Kasumi-1 (cell line): ENCODE measurements at places on chromosomes 12 and 14.

GRCh38 chr12:41073633-41074472 lies 114.3 kb upstream of the PDZRN4 start:
- DNase-seq: no peak

DNA sequence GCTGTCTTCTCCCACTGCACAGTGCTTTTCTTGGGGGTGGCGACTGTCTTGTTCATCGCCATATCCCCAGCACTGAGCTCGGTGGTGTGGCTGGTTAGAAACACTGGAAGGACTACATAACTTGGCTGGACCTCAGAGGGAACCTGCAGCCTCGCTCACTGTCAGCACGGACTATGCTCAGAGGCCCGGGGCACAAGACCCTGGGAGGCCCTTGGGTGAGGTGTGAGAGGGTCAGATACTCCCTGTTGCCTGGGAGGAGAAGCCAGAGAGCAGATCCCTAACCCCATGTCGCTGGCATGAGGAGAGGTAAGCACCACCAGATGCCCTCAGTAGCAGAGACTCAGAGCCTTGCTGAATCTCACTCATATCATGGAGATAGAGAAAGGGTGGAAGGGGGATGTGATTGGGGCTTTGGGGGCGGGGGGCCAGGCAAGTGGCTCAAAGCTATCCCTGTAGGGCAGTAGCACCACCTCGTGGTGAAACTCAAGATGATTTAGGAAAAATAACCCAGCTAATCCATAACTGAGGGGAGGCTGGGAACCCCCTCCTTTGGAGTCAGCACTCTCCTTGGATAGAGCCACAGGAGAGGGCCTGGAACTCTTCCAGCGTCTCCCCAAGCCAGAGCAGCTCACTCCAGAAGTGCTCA lies 18.7 kb upstream of the HDAC7 start:
- DNase-seq: peak; percentile 20

DNA sequence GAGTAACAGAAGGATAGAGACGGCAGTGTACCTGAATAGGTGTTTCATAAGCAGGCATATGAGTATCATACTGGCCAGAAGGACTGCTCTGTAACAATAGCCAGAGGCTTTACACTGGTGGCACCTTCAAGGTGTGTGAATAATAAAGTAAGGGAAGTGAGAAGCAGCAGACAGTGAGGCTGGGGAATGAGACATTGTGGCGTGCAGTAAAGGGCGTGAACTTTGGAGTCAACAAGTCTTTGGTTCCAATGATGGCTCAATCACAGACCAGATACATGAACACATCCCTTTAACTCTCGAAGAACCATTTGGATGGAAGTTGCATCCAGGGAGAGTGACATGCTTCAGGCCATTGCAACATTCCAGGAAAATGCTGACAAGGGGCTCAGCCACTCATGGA lies 32.0 kb upstream of the CCND2 start:
- no peak for DNase-seq

DNA sequence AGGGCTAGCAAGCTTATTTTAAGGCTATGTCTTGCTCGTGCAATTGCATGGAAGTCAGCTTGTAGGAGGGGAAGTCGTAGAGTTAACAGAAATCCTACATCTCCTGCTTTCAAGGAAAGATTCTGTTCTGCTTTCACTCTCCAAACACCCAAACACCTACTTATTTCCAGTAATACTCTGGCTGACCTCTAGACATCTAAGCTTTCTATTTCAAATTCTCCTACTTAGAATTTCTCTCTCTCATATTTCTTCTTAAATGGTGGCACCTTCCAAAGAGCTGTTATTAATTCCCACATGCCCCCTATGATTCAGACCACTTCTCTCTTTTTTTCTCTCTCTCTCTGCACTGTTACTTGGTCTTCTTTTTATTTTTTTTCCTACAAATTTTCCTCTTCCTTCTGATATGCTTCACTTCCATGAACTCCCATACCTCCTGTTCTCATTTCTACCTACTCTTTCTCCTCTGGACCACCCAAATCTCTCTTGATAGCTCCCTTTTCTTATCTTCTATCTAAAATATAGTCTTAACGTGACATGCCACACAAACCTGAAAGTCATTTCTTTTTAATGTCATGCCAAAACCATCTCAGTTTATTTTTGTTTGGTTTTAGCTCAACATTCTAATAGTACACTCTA lies 90.8 kb downstream of the RPS6KA5 start:
- DNase-seq: peak; percentile 70

- DNase-seq: peak; percentile 34
These were observed 863 bp downstream of the DENND5B start for GRCh38 chr12:31589904-31590641.

DNA sequence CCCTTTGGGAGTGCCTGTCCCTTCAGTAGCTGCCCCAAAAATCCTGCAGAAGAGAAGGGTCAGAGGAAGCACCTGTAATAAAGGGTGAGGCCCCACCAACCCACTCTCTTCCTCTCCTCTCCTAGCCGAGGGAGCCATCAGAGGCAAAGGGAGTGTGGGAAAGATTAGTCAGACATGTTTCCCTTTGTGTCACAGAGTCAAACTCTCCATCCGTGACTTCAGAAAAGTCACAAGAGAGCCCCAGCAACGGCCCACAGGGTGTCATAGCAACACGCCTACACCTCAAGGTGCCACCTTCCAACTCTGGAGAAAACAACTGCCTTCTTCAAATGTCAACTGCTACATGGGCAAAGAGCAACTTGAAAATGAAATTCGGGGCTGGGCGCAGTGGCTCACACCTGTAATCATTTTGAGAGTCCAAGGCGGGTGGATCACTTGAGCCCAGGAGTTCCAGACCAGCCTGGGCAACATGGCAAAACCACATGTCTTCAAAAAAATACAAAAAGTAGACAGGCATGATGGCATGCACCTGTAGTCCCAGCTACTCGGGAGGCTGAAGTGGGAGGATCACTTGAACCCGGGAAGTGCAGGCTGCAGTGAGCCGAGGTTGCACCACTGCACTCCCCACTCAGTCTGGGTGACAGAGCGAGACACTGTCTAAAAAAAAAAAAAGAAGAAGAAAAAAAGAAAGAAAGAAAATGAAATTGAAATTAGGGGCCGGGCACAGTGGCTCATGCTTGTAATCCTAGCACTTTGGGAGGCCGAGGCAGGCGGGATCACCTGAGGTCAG lies 17.7 kb upstream of the CD27 start:
- no peak for DNase-seq

- no peak for DNase-seq
These were observed 45.4 kb upstream of the FGF6 start for GRCh38 chr12:4490973-4491372.

GRCh38 chr12:53862206-53862605 lies 76.4 kb upstream of the HOXC13 start:
- DNase-seq: no peak

GRCh38 chr12:82486524-82487235 lies 128.4 kb downstream of the METTL25 start:
- no peak for DNase-seq

DNA sequence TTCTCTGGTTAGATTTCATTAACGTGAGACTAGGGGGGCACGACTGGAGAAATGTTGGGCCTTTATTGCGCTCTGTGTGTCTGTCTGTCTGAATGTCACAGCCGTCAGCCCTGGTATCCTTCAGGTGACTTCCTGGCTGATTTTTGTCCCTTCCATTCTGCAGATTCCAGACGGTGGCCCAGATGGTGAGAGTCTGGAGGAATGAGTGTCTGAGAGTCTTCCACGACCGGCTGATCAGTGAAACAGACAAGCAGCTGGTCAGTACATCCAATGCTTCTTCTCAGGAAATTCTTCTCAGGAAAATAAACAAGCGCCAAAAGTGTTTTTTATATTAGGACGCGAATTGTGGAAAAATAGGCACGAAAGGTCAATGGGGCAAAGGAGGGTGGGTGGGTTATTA lies 93.5 kb downstream of the CCDC92 start:
- DNase-seq: no peak

DNA sequence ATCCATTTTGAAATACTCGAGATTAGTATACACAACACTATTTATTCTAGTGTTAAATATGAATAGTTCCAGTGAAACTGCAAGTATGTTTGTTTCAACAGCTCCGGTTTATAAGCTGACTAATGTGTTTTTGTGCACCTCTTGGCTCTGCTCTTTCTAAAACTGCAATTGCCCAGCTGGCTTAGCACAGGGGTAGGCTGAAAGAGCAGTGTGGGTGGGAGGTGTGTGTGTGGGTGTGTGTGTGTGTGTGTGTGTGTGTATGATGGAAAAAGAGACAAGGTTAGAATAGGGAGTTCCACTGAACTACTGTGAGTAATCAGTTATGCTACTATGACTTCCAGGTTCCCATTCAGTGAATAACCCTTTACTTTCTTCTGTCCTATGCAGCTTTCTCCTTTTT lies 37.8 kb upstream of the DDHD1 start:
- no peak for DNase-seq

GRCh38 chr12:26106347-26106746 lies 18.5 kb downstream of the BHLHE41 start:
- no peak for DNase-seq

GRCh38 chr14:94022532-94023411 lies 3.4 kb upstream of the OTUB2 start:
- DNase-seq: no peak

DNA sequence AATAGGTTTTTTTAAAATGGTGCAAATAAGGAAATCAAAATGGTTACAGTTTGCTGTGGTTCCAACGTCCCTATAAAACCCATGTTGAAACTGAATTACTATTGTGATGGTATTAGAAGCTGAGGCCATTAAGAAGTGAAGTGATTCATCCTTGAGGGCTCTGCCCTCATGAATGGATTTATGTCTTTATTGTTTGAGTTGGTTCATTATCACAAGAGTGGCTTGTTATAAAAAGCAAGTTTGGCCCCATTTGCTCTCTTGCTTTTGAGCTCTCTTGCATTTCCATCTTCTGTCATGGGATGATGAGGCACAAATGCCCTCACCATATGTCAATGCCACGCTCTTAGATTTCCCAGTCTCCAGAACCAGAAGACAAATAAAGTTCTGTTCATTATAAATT lies 62.3 kb downstream of the PRKD1 start:
- no peak for DNase-seq

- no peak for DNase-seq
These were observed 22.7 kb upstream of the SRGAP1 start for GRCh38 chr12:63821781-63822251.

DNA sequence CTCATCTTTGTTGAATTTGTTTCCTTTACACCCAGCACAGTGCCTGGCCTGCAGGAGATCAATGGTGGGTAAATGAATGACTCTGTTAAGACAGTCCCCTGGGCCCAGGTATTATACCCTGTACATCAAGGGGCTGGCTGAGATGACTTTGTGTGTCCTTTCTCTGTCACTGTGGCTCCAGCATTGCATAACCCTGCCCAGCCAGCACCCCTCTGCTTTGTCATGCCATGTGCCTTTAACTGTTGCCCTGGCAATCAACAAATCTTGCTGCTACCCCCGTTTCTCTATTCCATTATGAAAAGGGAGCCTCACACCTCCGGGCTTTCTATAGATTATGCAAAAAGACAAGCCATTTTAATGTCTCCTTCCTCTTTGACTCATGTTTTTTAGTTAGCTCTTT lies 7.6 kb upstream of the FLVCR2 start:
- no peak for DNase-seq

- no peak for DNase-seq
These were observed 61.1 kb upstream of the COCH start for GRCh38 chr14:30813216-30813615.

DNA sequence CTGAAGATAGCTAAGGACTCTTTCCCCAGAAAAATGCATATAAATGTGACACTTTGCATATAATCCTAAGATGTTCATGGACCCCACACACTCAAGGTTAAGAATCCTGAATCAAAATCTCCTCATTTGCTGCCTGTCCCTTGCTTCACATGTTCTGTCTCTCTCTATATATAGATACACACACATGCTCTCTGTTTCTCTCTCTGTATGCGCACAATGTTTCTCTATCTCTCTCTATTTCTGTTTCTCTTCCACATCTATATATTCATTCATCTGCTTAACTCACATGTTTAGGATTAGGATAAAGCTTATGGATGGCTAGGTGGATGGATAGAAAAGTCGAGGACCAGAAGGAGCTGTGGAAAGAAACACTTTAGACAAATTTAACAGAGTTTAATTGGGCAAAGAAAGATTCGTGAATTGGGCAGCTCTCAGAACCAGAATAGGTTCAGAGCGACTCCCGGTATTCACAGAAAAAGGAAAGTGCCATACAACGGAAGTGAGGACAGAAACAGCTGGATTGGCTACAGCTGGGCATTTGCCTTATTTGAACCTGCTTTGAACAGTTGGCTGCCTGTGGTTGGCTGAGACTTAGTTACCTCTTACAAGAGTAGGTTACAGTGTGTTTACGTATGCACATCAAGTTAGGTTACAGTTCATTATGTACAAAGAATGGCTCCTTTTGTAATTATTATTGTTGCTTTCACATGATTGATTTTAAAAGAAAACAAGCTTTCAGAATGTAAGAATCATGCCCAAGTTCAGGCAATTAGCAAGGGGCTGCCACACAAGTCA lies 57.6 kb downstream of the EMP1 start:
- DNase-seq: no peak

GRCh38 chr14:36022765-36023410 lies 153.6 kb downstream of the PTCSC3 start:
- no peak for DNase-seq

DNA sequence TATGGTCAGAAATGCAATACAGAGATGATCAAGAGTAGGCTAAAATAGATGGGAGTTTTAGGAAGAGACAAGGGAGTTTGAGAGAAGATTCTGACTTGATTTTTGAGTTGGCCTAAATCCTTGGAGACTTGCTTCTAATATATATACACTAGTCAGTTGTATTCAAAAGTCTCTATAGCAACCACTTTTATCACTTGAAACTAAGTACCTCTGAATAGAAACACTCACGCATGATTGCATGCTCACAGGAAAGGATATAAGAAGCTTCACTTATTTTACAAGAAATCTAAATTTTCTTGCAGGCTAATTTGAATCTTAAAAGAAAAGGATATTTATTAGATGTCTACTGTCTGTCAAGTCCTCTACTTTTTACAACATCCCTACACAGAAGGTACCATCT lies 316.8 kb downstream of the SNAPC1 start:
- no peak for DNase-seq

DNA sequence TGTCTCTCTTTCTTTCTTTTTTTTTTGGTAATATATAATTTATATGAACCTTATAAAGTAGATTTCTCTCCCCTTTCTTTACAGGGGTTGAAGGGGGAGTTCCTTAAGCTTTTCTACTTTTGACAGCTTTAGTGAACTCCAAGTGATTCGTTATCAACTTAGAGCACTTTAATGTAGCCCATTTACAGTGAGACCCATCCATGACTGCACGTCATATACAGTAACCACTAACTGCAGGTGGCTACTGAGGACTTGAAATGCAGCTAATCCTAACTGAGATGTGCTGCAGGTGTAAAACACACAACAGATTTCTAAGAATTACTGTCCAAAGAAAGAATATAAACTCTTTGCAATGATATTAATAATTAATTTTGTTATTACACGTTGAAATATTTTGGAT lies 582 bp downstream of the LRRIQ1 start:
- no peak for DNase-seq
